Suprapubic skin (tissue), 4 donors: ENCODE measurements at places on chromosomes 5 and 9.

- no peaks in the 10 kb centered on the region for H3K36me3 ChIP-seq
- H3K27ac ChIP-seq, result no peak overlapping the region
- no peaks in the 10 kb centered on the region for H3K27me3 ChIP-seq
- DNase-seq, result no peak
- no peak overlapping the region for H3K4me3 ChIP-seq
These were observed 21.7 kb upstream of the FAT2 start for GRCh38 chr5:151612689-151613427.

DNA sequence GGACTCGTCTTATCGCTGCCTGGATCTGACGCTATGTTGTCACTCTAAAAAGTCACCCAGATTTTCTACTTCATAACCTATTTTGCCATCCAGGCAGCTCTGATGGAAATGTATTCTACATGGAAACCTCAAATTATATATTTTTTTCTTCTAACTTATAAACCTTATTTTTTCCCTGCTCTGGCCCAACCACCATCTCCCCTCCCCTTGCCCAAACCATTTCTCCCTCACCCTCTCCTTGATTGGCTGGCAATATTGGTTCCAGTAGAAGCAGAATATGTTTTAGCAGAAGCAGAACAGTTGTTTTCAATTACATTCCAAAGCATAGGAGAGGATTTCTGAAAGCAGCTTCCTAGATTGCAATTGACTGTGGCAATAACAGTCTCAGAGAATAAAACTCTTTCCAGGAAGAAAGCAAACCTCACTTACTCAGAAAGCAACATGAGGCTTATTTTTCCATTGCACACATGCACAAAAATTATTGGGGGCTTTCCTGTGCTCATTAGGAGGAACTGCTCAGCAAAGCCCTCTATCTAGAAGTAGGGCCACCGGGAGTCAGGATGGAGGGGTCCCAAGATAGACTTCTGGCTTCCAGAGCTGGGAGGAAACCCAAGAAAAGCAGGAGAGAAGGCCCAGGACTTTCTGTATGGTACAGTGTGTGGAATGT is 191.8 kb downstream of the ESM1 start:
- H3K27me3 ChIP-seq, result no peaks in the 10 kb centered on the region
- no peak overlapping the region for H3K4me3 ChIP-seq
- no peaks in the 10 kb centered on the region for H3K4me1 ChIP-seq
- H3K27ac ChIP-seq, result no peak overlapping the region
- no peaks in the 10 kb centered on the region for H3K36me3 ChIP-seq
- DNase-seq, result no peak

GRCh38 chr9:109168170-109168569 is 1.1 kb upstream of the FRRS1L start:
- H3K36me3 ChIP-seq, result no peaks in the 10 kb centered on the region
- DNase-seq, result no peak
- H3K4me3 ChIP-seq, result no peak overlapping the region
- peaks cover 44% of the 10 kb centered on the region for H3K27me3 ChIP-seq
- no peak overlapping the region for H3K27ac ChIP-seq
- peaks cover 10% of the 10 kb centered on the region for H3K4me1 ChIP-seq

- DNase-seq, result no peak
- no peak overlapping the region for H3K4me3 ChIP-seq
These were observed 49.3 kb upstream of the FANCC start for GRCh38 chr9:95366731-95367325.

DNA sequence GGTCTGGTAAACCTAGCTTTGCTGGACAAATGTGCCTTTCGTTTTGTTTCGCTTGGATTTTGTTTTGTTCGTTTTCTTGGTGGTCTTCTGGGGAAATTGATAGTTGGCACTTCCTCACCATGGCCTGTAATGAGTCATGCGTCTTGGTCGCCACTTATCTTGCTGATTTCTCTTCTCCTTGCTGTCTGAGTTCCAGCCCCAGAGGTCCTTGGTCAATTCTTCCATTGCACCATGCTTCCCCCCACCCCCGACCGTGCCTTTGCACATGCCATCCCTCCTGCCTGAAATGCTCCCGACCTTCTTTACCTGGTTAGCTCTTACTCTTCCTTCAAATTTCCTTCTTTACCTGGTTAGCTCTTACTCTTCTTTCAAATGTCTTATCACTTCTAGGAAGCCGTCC is 168.7 kb upstream of the MSX2 start:
- DNase-seq, result no peak
- no peaks in the 10 kb centered on the region for H3K36me3 ChIP-seq
- H3K27ac ChIP-seq, result no peak overlapping the region
- H3K4me3 ChIP-seq, result no peak overlapping the region
- H3K27me3 ChIP-seq, result peaks cover 11% of the 10 kb centered on the region

- no peak overlapping the region for H3K27ac ChIP-seq
- H3K4me1 ChIP-seq, result no peaks in the 10 kb centered on the region
- no peak overlapping the region for H3K4me3 ChIP-seq
- H3K36me3 ChIP-seq, result no peaks in the 10 kb centered on the region
- no peak for DNase-seq
These were observed 204.2 kb upstream of the KLF4 start for GRCh38 chr9:107693625-107694326.

GRCh38 chr5:126847456-126847820 is 70.5 kb downstream of the LMNB1 start:
- no peaks in the 10 kb centered on the region for H3K36me3 ChIP-seq
- H3K27me3 ChIP-seq, result no peaks in the 10 kb centered on the region
- no peak for DNase-seq
- H3K4me3 ChIP-seq, result no peak overlapping the region
- H3K4me1 ChIP-seq, result peaks cover 25% of the 10 kb centered on the region

DNA sequence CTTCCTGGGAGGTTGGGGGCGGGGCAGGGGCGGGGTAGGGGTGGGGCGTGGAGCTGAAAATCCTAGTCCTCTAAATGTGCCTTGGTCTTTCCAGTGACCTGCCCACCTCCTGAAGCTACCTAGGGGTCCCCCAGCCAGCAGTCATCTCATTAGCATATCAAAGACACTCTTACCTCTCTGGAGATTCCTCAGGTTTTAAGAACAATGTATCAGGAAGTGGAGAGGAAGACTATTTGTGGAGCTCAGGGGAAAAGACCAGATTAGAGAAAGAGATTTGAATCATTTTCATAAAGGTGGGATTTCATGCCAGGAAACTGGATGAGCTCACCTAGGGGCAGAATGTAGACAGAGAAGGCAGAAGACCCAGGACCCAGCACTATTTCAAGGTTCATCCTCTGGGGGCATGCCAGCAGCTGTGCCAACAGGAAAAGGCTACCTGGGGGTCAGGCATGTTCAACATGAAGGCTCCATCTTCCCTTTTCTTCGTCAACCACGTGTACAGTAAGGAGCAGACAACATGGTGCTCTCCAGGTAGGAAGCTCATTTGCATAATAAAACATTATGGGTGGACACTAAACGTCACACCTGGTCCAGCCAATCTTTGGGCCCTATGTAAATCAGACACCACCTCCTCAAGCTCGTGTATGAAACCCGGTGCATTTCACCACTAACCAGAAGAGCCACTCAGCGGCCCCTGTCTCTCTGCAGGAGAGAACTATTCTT is 6.9 kb downstream of the GMCL2 start:
- no peak overlapping the region for H3K4me3 ChIP-seq
- H3K27ac ChIP-seq, result no peak overlapping the region
- no peaks in the 10 kb centered on the region for H3K36me3 ChIP-seq

DNA sequence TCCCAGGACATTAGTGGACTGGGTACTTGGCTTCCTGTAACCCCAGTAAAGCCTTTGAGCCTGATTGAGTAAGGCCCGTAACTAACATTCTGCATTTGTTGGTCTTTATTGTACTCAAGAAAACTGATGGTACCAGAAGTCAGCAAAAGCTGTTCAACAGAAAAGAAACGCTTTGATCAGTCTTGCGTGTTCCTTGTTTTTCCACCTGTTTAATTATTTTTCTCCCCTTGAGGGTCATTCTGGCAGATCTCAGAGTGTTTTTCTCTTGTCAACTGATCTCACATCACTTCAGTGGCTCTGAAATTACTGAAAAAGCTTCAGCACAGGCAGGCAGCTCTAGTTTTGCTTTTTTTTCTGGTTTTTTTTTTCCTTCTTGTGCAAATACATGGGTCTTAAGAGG is 6.1 kb upstream of the TMEM268 start:
- peaks cover 14% of the 10 kb centered on the region for H3K36me3 ChIP-seq
- no peak overlapping the region for H3K27ac ChIP-seq
- DNase-seq, result no peak
- no peak overlapping the region for H3K4me3 ChIP-seq
- no peaks in the 10 kb centered on the region for H3K27me3 ChIP-seq

DNA sequence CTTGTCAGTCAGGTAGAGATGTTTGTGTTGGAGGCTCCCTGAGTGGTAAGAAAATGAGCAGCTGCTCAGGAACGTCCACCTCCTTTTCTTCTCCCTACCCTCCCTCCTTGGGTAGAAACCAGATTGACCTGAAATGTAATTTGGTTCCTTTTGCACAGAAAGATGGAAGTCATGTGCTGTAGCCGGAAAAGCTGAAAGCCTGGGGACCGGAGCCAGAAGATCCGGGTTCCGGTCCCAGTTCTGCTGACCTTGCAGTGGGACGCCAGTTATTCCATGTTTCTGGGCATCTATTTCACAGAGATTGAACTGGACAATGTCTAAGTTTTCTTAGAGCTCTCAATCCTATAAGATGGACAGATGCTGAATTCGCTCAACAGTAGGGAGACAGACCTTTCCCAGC is 40.1 kb downstream of the SLC36A1 start:
- no peak for DNase-seq
- H3K4me1 ChIP-seq, result no peaks in the 10 kb centered on the region
- no peaks in the 10 kb centered on the region for H3K27me3 ChIP-seq
- H3K36me3 ChIP-seq, result peaks cover 54% of the 10 kb centered on the region
- H3K4me3 ChIP-seq, result no peak overlapping the region

- no peak overlapping the region for H3K4me3 ChIP-seq
- H3K27me3 ChIP-seq, result no peaks in the 10 kb centered on the region
- no peak overlapping the region for H3K27ac ChIP-seq
These were observed 290.1 kb upstream of the TRPC7 start for GRCh38 chr5:136655468-136655867.

DNA sequence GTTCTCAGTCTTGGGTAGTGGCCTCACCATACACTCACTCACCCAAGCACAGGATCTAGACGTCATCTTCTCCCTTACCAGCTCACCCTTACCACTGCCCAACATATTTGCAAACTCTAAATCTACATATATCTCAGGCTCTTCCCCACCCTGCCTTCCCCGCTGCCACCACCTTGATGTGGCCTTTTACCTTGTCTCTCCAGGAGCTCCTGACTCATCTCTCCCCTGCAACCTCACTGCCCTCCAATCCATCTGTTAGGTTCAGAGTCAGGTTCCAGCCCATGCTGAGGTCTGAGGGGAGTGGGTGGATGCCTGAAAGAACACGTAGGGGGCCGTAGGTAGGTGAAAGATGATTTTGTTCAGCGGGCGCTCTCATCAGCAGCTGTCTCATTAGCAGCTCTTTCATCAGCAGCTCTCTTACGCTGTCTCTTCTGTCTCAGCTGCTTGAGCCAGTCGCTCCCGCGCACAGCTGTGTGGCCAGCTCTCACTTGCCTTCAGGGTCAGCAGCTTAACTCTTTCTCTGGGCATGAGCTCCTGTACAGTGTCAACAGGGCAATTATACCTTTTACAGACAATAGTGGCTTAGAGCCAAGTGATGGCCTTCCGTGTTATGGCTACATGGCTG is 23.1 kb upstream of the CKMT2 start:
- H3K4me3 ChIP-seq, result no peak overlapping the region
- DNase-seq, result no peak
- no peaks in the 10 kb centered on the region for H3K4me1 ChIP-seq
- H3K27ac ChIP-seq, result no peak overlapping the region
- no peaks in the 10 kb centered on the region for H3K36me3 ChIP-seq
- no peaks in the 10 kb centered on the region for H3K27me3 ChIP-seq

GRCh38 chr5:89281766-89282553 is 399.0 kb upstream of the MEF2C start:
- no peaks in the 10 kb centered on the region for H3K27me3 ChIP-seq
- no peaks in the 10 kb centered on the region for H3K4me1 ChIP-seq
- H3K27ac ChIP-seq, result no peak overlapping the region
- H3K36me3 ChIP-seq, result no peaks in the 10 kb centered on the region
- H3K4me3 ChIP-seq, result no peak overlapping the region

GRCh38 chr5:101717721-101718120 is 578.4 kb downstream of the SLCO4C1 start:
- no peaks in the 10 kb centered on the region for H3K27me3 ChIP-seq
- no peak for DNase-seq
- no peak overlapping the region for H3K27ac ChIP-seq
- no peak overlapping the region for H3K4me3 ChIP-seq

GRCh38 chr5:14138608-14139540 is 4.3 kb upstream of the TRIO start:
- no peaks in the 10 kb centered on the region for H3K36me3 ChIP-seq
- no peak overlapping the region for H3K4me3 ChIP-seq
- peaks cover 7% of the 10 kb centered on the region for H3K4me1 ChIP-seq
- H3K27ac ChIP-seq, result no peak overlapping the region

GRCh38 chr5:73495772-73496335 is 2.4 kb upstream of the BTF3 start:
- DNase-seq, result no peak
- H3K27ac ChIP-seq, result no peak overlapping the region
- H3K36me3 ChIP-seq, result no peaks in the 10 kb centered on the region
- no peaks in the 10 kb centered on the region for H3K27me3 ChIP-seq

DNA sequence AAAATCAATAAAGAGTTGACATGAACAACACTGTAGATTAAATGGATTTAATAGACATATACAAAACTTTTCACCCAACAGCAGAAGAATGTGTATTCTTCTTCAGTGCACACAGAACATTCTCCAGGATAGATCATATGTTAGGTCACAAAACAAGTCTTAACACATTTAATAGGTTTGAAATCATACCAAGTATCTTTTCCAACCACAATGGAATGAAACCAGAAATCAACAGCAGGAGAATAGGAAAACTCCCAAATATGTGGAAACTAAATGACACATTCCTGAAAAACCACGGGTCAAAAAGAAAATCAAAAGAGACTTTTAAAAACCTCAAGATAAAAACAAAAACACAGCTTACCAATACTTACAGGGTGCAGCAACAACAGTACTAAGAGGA is 790.1 kb upstream of the ZNF608 start:
- H3K27ac ChIP-seq, result no peak overlapping the region
- H3K27me3 ChIP-seq, result no peaks in the 10 kb centered on the region
- H3K4me3 ChIP-seq, result no peak overlapping the region
- H3K4me1 ChIP-seq, result peaks cover 4% of the 10 kb centered on the region
- no peak for DNase-seq

DNA sequence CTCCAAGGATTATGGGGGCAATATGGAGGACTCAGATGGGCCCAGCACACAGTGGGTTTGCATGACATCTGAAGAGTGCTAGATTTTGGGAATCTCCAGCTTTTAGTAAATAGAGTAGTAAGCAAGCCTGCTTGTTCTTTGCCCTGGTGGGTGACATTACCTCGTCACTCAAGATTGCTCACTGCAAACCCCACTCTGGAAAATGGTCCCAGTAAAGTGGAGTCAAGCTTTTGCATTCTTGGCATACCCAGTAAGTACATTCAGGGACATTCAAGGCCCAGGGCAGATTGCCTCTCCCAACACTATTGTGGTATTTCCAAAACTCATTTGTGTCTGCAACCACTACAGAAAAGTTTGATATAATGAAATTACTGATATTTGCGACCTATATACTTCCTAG is 118.5 kb downstream of the INVS start:
- no peaks in the 10 kb centered on the region for H3K27me3 ChIP-seq
- no peaks in the 10 kb centered on the region for H3K36me3 ChIP-seq
- H3K4me3 ChIP-seq, result no peak overlapping the region
- peaks cover 2% of the 10 kb centered on the region for H3K4me1 ChIP-seq
- DNase-seq, result no peak
